ENCODE measurements at places on chromosomes 16 and 17. TPM values are rescaled to one million over a fixed set of nuclear protein-coding genes. Genes with fewer than 3 reads are reported as not detected.

Gene LPCAT2
- total RNA-seq: 46.7 TPM

Gene USP36
- total RNA-seq: 36.9 TPM

Gene COX10
- 18.2 TPM for total RNA-seq

Gene MARVELD3
- not detected for total RNA-seq

Gene PRAC1
- total RNA-seq: not detected

Gene GGT6
- not detected for total RNA-seq

Gene GDPD3
- 1.8 TPM for total RNA-seq

Gene PAQR4
- total RNA-seq: 13.9 TPM

Gene CDH8
- total RNA-seq: not detected

Gene RNF40
- 94.1 TPM for total RNA-seq

Gene NTN3
- total RNA-seq: under 0.01 TPM

Gene HS3ST3A1
- 0.10 TPM for total RNA-seq

Gene NEUROD2
- total RNA-seq: not detected

Gene RASD1
- total RNA-seq: 9.8 TPM

Gene KLHDC4
- 28.4 TPM for total RNA-seq

Gene ZG16
- total RNA-seq: not detected

Gene ZNF287
- 2.9 TPM for total RNA-seq

Gene SRCIN1
- total RNA-seq: under 0.01 TPM

Gene SEZ6L2
- total RNA-seq: 0.67 TPM

Gene CCL1
- total RNA-seq: not detected

Gene GLTPD2
- total RNA-seq: not detected

Gene MYH13
- total RNA-seq: not detected

Gene KRTAP4-4
- total RNA-seq: not detected

Gene CD300LB
- not detected for total RNA-seq

Gene IRX3
- 0.65 TPM for total RNA-seq

Gene KRT20
- total RNA-seq: not detected

Gene FBXO39
- total RNA-seq: 5.9 TPM

Gene C16orf96
- not detected for total RNA-seq

Gene NPIPB13
- total RNA-seq: 3.6 TPM

Gene SLC35G6
- total RNA-seq: not detected

Gene KRT39
- not detected for total RNA-seq

Gene CA5A
- not detected for total RNA-seq

Gene KRT31
- total RNA-seq: not detected

Gene DRC3
- total RNA-seq: 2.0 TPM

Gene TBC1D3C
- not detected for total RNA-seq

Gene MYH11
- total RNA-seq: not detected

Gene PRSS8
- total RNA-seq: not detected

Gene NECAB2
- total RNA-seq: not detected

Gene NACA2
- not detected for total RNA-seq

Gene CHRNE
- 0.65 TPM for total RNA-seq

Gene ABCC3
- 5.2 TPM for total RNA-seq

Gene TPSG1
- total RNA-seq: not detected

All from vein endothelial cell (primary cell).